ENCODE measurements at places on chromosomes 3 and 15. TPM values are rescaled to one million over a fixed set of nuclear protein-coding genes. Genes with fewer than 3 reads are reported as not detected.

- DNase-seq: no peak
Measured at GRCh38 chr3:76369170-76369569, 583.8 kb upstream of the ZNF717 start.

Gene BLM
- total RNA-seq: 64.1 TPM

DNA sequence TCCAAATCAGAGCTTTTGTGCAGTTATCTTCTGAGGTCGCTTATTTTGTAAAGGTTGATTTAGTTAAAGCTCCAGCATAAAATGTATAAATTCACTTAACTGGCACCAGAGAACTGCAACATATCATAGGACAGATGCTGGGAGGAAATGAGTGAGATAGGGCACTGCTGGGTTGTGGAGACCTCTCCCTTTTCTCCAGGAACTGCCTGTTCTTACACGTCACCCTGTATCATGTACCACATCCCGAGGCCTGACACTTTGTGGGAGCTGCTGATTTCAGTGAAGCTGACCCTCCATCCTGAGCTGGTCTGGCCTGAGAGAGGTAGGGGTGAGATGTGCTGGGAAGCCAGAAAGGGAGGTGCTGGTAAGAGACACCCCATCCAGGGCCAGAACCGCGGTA lies 213.8 kb upstream of the FEZF2 start:
- no peak for DNase-seq

Gene SCN5A
- not detected for total RNA-seq

GRCh38 chr15:47473106-47473725 lies 244.1 kb upstream of the SEMA6D start:
- no peak for DNase-seq

DNA sequence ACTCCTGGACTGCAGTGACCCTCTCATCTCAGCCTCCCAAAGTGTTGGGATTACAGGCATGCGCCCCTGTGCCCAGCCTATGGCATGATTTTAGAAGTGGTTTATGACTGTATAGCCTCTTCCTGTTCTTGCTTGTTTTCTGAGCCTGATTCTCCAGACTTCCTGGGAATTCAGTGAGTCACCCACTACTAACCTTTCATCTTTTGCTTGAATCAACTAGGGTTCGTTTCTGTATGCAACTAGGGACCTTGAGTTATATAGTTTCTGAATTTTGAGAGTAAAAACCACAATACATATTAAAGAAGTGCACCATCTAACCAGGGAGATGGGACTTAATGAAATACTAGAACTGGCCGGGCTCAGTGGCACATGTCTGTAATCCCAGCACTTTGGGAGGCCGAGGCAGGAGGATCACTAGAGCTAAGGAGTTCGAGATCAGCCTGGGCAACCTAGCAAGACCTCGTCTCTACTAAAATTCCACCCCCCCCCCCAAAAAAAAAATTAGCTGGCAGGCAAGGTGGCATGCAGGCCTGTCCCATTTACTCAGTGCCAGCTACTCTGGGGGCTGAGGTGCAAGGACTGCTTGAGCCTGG lies 76.0 kb downstream of the ZNF609 start:
- peak; percentile 64 for DNase-seq

Gene NANOGP8
- total RNA-seq: not detected

DNA sequence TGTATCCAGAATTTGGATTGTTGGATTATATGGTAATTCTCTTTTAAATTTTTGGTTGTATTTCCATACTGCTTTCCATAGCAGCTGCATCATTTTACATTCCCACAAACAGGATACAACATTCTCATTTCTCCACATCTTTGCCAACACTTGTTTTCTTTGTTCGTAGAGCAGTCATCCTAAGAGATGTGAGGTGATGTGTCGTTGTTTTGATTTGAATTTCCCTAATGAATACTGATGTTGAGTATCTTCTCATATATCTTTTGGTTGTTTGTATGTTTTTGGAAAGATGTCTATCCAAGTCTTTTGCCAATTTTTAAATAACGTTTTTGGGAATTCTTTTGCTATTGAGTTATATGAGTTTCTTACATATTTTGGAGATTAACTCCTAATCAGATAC lies 93.6 kb downstream of the GMNC start:
- DNase-seq: no peak

- peak; percentile 56 for DNase-seq
Measured at GRCh38 chr3:99532246-99532645, 106.1 kb upstream of the COL8A1 start.

Gene PRSS50
- total RNA-seq: not detected

Gene MYZAP
- total RNA-seq: not detected

- no peak for DNase-seq
Measured at GRCh38 chr3:182981038-182981380, 671 bp upstream of the DCUN1D1 start.

DNA sequence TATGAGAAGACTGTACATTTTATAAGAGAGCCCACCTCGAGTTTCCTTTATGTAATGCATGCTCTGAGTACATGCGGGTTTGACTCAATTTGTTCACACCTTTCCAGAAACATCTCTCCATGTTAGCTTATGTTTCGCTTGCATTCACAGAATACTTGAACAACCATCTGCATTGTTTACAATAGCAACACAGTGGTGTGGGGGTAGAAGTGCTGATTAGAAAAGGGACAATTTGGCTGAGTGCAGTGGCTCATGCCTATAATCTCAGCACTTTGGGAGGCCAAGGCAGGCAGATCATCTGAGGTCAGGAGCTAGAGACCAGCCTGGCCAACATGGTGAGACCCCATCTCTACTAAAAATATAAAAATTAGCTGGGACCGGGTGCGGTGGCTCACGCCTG lies 60.9 kb downstream of the NCEH1 start:
- no peak for DNase-seq

DNA sequence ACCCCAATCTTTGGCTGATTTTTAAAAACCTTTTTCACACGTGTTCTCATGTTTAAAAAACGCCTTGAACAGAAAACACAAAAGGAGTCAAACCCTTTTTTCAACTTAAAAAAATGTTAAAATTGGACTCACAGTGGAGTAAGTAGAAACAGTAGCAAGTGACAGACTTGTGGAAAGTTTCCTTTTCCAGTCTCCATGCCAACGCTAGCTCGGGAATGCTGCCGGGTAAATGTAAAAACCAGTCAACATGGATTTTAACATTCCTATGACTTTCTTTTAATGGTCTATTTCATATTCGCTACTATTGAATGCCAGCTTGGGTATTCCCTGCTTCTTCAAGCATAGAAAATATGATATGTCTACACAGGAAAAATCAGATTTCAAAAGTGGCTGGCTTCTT lies 1.6 kb upstream of the PROK2 start:
- DNase-seq: no peak

GRCh38 chr3:31086148-31086547 lies 191.7 kb upstream of the GADL1 start:
- no peak for DNase-seq

- DNase-seq: no peak
Measured at GRCh38 chr3:79297245-79297960, 470.4 kb downstream of the ROBO1 start.

GRCh38 chr3:38560996-38561717 lies 65.0 kb downstream of the EXOG start:
- no peak for DNase-seq

DNA sequence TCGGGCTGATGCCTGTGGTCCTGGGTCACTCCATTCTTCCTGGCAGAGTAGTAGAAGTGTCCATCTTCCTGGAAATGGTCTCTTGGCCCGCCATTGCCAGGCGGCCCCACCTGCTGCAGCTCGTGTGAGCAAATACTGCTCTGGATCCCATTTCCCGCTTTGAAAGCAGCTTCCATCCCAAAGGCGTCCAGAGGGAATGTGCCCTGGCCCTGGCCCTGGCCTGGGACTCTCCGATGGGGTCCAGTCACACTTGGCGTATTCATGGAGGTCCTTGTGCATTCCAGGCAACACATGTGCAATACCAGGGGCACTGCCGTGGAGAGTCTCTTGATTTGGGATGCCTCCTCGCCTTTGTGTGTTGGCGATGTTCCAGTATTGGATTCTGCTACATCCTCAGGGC lies 111.1 kb downstream of the SNRPN start:
- DNase-seq: no peak

Gene LTF
- total RNA-seq: not detected

- DNase-seq: peak; percentile 91
Measured at GRCh38 chr3:48662753-48663488, at the start of gene CELSR3. Gene CELSR3, minus strand, starts transcription at chr3:48662886. Its CDS starts 252 bp downstream, at chr3:48662634.

Gene RAB27A
- total RNA-seq: 98.8 TPM

- DNase-seq: peak; percentile 62
Measured at GRCh38 chr3:150286390-150287147, 121.5 kb upstream of the TSC22D2 start.
